NCI-H2081 treated with DMSO at 0.1 percent for 48 hours (cell line): ENCODE measurements at places on chromosomes 16 and 17.

GRCh38 chr16:711548-712320 lies 3.2 kb upstream of the METRN start:
- DNase-seq = no peak

- DNase-seq = no peak
These were observed 20.1 kb downstream of the SLC39A11 start for GRCh38 chr17:73072219-73072962.

- DNase-seq = no peak
These were observed 62.3 kb upstream of the CNTNAP4 start for GRCh38 chr16:76214856-76215255.

DNA sequence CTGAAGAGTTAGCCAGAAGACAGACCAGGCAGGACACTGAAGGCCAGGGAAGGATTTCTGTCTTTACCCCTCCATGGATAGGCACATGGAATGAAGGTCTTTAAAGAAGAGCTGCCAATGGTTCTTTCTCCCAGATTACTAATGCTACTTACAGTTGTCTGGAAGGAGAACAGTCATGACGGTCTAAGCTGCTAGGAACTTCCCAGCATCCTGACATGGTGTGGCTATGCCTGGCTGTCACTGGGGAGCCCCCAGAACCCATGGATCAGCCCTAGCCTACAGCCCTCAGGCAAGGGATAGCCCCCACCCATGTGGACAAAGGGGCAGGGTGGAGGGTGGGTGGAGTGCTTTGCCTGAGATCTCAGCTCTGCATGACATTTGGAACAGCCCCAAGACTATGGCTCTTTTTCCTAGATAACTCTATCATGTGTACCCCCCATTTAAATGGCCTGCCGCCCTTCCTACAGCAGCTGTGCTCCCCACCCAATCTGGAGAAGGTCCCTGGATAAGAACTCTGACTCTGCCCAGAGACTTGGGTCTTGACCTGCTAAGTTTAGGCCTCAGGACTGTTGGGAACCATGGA lies 9.2 kb upstream of the KAT7 start:
- DNase-seq = no peak

DNA sequence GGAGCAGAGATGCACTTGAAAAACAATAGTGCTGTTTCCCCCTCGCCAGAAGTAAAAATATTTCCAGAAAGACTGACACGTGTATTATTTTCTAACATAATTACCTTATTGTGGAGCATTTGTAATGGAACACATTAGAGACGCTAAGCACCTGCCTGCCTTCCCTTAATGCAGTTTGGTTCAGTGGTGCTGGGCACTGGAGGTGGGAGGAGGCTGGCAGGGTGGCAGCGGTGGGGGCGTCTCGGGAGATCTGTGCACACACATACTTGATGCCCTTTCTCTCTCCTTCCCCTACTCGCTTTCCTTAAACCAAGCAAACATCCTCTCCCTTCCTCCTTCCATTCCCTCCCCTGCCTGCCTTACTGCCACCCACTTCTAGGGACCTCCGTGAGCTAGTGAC lies 156.6 kb upstream of the SDK2 start:
- peak; percentile 81 for DNase-seq

DNA sequence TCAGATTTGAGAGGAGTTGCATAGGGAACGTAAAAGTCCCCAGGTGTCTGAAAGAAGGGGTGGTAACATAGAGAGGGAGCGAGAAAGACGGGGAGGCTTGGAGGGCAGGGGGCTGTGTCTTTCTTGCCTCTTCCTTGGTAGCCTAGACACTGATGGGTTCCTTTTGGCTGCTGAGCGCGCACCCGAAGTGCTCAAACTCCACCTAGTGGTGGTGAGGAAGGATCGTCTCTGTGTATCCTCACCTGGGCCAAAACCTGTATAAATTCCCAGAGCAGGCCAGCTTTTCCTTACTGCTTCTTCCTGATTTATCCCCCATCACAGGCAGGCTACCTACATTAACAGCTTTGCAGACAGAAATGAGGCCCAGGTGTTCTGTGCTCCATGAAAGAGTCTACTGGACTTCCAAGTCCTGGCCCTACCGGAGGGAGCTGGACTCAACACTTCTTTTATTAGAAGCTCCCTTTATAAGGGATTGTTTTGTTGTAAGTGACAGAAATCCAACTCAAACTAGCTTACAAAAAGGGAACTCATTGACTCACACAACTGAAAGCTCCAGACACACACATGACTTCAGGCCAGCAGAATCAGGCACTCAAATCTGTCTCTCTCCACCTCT lies 5.5 kb upstream of the SLC25A35 start:
- no peak for DNase-seq

GRCh38 chr17:8143581-8144400 lies 8.4 kb downstream of the PER1 start:
- DNase-seq = no peak

DNA sequence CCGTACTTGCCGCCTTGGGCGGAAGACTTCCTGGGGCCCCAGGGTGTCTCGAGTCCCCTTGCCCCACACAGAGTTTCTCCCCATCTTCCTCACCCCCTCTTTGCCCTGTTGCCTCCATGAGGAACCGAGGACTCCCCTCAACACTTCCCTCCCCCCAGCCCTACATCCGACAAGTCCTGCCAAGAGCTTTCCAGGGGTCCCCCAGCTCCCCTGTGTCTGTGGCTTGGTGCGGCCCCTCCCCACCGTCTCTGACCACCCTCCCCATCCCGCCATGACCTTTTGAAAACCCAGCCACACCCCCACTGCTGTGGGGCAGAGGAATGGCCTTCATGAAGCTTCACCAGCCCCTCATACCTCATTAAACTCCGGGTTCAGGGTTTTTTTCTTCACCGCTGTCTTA lies 11.4 kb downstream of the SCGB1C2 start:
- no peak for DNase-seq

- DNase-seq = no peak
These were observed 477.4 kb downstream of the SLC39A11 start for GRCh38 chr17:72614871-72615626.

- DNase-seq = no peak
These were observed 61.0 kb downstream of the SLC39A11 start for GRCh38 chr17:73031472-73031871.

DNA sequence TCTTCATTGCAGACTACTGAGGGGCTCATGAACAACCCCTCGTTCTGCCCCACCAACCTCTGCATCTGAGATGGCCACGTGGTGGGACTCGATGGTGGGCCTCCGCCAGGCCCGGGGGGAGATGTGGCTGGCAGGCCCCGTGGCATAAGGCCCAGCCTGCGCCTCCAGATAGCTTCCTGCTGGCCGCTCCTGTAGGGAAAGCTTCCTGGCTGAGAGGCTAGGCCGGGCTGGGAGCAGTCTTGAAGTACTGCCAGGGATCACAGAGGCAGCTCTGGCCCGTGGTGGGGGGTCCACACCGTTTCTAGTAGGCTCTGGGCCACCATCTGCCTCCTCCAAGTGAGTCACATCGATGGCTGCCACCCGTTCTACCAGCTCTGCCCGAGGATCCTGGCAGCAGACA lies 7.6 kb downstream of the CAMKK1 start:
- no peak for DNase-seq

GRCh38 chr17:16442594-16443510 lies 27.5 kb downstream of the TRPV2 start:
- no peak for DNase-seq

GRCh38 chr16:50124769-50125168 lies 28.3 kb upstream of the TENT4B start:
- no peak for DNase-seq
